CD4-positive, CD25-positive, alpha-beta regulatory T cell (primary cell): ENCODE measurements at places on chromosomes 12 and 14.

DNA sequence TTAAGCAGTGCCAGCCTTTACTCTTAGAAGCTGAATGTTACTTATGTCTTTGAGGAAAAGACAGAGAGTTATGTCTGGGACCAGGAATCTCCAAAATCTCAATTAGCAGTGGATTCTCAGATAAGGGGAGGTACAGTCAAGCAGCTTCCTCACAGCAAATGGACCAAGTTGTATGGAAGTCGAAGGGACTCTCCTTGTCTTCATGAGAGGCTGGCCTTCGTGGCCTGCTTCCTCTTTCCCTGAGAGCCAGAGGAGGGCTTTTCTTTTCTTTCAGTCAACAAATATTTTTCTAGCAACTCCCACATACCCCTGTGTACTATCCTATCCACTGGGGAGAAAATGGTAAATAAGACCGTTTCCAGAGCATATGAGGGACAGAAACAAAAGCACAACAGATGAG, 6.6 kb upstream of the WNT5B start:
- DNase-seq = no peak

GRCh38 chr14:61753631-61754030, 8.6 kb upstream of the SNAPC1 start:
- DNase-seq = no peak

DNA sequence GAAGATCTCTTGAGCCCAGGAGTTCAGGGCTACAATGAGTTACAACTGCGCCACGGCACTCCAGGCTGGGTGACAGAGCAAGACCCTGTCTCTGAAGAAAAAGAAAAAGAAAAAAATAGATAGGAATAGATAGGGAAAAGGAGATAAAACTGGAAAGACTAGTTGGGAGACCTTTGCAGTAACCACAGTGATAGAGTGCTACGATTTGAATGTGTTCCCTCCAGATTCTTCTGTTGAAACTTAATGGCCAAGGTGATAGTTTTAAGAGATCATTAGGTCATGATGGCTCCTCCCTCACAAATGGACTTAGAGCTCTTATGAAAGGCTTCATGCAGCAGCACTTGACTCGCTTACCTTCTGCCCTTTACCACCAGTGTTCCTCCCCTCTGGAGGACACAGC, 13.5 kb upstream of the ATF1 start:
- no peak for DNase-seq

DNA sequence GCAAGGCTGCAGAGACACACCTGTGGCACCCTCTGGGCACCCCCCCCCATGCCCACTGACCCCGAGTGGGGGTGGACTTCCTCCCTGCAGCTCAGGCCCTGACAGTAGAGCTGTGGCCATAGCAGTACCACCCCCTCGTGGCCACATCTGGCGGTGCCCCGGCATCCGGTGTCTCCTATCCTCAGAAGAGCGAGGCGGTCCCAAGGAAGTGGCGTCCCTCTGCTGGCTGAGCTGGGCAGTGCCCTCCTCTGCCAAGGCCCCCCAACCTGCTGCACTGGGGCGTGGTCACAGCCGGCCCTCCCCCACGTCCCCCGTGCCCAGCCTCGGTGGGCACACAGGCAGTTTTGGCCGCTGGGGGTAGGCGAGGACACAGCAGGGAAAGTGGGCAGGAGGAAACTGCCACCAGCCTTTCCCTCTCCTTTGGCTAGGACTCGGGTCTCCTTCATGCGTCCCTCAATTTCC, 6.0 kb upstream of the SLC6A12 start:
- DNase-seq = peak; percentile 6

DNA sequence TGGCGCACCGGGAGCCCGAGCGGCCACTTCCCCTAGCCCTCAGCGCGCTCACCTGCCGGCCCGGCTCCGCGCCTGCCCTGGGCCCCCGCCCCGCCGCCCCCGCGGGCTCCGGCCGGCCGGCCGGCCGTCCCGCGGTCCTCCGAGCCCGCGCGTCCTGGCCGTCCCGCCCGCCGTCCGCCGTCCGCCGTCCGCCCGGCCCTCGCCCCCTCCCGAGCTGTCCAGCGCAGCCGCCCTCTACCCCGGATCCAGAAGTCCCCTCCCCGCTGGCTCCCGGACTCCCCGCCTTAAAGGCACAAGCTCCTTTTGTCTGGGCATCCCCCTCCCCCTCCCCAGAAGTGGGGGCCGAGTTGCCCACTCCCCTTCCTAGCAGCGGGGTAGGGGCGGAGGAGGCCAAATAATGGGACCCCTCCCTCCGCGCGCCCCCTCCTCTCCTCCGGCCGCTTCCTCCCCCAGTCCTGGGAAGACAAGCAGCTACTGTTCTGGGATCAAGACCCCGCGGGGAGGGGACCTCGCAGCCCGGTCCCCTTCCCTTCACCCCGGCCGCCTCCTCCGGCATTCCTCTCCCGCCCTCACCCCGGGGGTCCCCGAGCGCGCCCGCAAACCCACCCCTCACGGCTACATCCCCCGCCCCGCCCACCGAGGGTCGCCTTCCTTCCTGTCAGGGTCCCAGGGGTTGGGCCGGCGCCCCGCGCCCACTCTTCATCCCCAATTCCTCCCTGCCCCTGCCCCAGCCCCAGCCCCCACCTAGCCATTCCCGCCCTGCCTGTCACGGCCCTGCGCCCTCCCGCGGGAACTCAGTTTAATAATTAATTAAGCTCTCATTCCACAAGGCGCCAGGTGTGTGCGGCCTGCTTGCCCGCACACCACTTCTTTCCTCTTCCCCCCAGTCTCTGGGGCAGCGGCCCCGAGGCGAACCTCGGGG, at the start of gene ADCY6:
Gene ADCY6, minus strand, starts transcription at position 236 of the 922 bp plus-strand sequence. CDS start 5,655 bp downstream, outside the sequence.
- DNase-seq = no peak
